ENCODE measurements at places on chromosomes 11 and 22. TPM values are rescaled to one million over a fixed set of nuclear protein-coding genes. Genes with fewer than 3 reads are reported as not detected.

GRCh38 chr22:41925783-41926460, 684 bp downstream of the TNFRSF13C start:
- DNase-seq = no peak

DNA sequence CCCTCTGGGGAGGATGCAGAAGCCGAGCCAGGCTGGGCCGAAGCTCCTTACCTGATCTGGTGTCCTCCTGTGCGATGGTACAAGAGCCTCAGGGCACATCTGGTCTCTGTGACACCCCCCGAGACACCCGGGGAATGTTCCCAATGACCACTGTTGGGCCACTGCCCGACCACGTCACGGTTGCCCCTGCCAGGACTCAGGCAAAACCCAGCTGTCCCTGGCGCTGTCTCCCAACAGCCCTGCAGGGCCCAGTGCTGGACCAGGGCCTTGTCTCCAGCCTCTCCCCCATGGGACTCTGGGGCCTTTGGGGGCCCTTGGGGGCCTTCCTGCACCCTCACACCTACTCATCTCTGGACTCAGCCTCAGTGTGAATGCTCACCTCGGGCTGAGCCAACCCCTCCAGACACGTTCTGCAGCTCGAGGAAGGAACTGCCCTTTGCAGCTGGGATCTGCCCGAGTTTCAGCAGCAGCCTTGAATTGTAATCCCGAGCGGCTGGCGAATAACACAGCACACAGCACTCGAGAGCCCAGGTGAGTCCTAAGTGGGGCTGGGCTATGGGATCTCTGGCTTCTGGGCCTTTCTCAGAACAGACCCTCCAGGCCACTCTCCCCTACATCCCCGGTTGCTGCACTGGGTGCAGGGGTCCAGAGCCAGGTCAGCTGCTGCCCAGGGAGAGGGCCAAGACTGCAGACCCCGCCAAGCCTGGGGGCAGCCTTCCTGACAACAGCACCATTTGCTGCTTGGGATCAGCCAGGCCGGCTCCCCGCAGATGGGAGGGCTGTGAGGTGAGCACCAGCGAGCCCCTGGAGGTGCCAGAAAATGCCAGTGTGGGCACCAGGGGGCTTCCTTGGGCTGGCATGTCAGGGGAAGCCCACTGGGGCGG, 39.8 kb downstream of the RTN4R start:
- DNase-seq = no peak

DNA sequence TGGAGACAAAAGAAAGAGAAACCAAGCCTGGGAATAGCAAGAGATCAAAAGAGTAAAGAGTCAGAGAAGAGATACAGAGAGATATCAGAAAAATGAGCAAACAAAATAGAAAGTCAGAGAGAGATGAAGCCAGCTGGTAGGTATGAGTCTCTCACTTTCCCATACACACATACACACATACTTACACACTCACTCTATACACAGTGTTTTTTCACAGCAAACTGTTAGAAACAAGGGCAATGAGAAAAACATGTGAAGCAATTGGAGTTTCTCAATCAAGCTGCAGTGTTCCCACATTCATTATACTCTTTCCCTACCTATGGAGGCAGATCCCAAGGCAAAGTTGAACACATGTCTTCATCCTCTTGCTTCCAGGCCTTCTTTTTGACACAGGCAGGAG, 2.6 kb upstream of the NLRP10 start:
- DNase-seq = no peak

- no peak for DNase-seq
These were observed 157.4 kb downstream of the COMMD9 start for GRCh38 chr11:36131721-36132397.

DNA sequence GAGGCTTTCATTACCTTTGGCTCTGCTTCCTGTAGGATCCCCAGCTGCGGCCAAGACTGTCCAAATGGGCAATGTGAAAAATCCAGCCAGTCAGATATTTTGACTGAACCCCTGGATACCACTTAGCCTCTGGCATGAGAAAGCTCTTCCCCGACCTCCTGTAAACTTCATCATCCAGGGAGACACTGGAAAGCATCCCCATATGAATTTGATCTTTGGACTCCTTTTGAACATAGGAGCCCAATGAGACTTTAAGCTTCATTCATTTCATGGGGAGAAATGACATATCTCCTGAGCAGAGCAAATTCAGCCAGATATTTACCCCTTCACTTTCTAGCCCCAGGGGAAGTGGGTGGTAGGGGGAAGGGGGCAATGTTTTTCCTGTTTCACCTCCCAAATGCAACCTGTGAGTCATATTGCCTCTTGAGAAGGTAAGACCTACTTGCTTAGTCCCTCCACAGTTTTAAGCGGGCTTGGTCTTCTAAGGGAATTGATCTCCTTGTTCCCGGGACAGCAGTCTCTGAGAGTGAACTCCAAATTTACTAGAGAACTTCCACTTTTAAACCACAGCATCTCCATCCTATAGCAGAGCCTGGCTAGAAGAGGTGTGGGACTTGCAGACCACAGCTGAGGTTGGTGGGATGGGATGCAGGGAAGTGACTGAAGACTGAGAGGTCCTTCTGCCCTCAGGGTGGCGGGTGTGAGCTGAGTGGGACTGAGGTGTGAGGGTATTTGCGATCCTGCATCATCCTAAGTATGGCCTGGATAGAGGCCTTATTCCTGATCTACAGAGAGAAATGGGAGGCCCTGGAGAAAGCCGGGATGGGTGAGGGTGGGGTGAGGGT, 20.3 kb upstream of the POU2AF1 start:
- DNase-seq = no peak

DNA sequence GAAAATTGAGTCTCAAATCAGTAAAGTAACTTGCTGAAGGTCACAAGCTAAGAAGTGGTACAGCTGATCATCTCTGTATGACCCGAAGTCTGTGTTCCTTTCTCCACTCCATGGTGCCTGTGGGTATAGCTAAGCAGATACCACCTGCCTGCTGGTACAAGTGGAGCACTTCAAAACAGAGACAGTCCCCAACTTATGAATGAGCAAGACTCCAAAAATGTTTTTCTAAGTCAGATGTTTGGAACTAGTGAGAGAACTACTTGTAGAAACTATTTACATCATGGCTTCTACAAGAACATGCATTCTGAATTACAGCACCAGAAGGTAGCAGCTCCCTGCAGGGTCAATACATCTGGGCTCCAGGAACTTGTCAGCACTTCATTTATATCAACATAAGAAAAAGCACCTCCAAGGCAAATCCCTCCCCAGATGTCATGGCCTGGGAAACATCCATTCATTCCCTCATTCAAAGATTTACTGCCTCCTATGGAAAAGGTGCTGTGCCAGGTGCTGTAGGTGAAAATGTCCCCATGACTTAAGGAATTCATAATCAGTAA, 94.7 kb downstream of the SERGEF start:
- DNase-seq = no peak

DNA sequence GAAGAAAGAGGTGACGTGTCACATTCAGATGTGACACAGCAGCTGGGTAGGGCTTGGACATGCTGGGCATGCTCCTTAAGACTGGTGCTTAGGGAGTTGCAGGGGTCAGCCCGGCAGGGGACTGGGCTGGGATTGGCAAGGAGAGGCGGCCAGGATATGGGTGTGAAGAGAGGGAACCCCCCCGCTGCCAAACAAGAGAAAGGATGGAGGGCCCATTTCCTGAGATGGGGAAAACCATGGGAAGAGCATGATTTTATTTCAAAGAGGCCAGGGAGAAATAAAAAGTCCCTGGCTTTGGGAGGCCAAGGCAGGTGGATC, 5.3 kb downstream of the ATF4 start:
- DNase-seq = no peak

PTDSS2 gene
- total RNA-seq = 53.4 TPM

PGA4 gene
- not detected for total RNA-seq

MYBPC3 gene
- total RNA-seq = not detected

All from epithelial cell of proximal tubule (primary cell).